AG09309 (cell line): ENCODE measurements at places on chromosomes 4 and X.
A peak's percentile ranks its signal among the peaks of the same experiment; 100 is the strongest.

DNA sequence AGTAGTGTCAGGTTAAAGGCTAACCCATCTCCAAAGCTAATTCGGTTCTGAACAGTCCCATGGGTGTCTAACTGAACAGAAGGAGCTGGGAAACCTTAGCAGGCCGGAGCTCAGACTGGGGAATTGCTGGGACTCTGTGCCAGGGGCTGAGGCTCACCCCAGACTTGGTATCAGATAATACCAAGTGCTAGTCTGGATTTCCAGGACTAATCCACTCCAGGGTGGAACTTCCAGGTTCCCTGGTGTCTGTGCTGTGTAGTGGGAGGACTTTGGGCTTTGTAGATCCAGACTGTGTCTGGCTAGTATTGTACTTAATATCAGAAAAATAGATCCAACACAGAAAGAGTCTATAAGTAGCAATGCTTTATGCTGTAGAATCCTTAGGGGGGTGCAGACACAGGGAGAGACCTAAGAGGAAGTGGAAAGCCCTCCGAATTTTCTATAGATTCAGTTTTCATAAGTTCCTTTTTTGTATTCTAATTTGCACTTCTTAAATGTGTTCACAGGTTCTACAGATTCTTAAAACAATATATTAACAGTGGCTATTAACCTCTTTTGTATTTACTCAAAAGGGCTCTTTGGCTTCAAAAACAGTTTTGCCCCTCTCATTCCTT, 4.1 kb downstream of the ZNF827 start:
- no peak for DNase-seq

GRCh38 chr4:161314371-161314770, 849.4 kb downstream of the FSTL5 start:
- no peak for DNase-seq

DNA sequence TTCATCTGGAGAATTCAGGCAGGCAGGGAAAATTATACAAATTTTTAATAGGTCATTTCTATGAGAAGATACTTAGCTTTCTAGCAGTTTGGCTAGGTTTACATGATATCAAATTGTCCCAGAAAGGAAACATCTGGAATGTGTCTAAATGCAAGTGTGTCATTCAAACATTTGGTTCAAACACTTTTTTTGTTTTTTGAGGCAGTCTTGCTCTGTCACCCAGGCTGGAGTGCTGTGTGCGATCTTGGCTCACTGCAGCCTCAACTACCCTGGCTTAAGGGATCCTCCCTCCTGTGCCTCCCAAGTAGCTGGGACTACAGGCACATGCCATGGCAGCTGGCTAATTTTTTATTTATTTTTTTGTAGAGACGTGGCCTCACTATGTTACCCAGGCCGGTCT, 31.6 kb downstream of the SPARCL1 start:
- DNase-seq = no peak

DNA sequence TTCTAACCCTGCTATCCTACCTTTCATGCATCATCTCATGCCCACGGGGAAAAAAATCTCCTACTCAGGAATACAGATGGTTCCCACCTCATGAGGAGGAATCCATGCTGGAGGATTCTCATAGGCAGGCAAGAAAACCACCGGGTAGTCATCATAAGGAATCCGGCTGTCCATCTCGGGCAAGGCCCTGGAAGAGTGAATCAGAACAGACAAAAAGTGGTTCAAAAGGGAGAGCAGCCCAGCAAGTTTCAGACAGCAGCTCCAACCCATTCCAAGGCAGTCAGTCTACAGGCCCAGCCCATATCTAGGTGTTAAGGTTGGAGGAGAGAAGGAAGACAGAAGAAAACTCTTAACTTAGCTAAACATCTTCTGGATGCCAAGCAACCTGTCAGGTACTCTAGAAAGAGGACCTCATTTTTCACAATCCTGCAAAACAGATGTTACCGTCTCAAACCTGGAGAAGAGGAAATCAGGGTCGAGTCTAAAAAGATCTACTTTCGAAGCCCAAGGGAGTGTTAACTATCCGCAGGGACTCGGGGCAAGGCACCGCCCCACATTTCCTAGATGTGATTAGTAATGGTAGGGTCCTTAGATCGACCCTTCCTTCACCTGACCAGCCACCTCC, 447 bp downstream of the PDZD11 start:
- DNase-seq = no peak

DNA sequence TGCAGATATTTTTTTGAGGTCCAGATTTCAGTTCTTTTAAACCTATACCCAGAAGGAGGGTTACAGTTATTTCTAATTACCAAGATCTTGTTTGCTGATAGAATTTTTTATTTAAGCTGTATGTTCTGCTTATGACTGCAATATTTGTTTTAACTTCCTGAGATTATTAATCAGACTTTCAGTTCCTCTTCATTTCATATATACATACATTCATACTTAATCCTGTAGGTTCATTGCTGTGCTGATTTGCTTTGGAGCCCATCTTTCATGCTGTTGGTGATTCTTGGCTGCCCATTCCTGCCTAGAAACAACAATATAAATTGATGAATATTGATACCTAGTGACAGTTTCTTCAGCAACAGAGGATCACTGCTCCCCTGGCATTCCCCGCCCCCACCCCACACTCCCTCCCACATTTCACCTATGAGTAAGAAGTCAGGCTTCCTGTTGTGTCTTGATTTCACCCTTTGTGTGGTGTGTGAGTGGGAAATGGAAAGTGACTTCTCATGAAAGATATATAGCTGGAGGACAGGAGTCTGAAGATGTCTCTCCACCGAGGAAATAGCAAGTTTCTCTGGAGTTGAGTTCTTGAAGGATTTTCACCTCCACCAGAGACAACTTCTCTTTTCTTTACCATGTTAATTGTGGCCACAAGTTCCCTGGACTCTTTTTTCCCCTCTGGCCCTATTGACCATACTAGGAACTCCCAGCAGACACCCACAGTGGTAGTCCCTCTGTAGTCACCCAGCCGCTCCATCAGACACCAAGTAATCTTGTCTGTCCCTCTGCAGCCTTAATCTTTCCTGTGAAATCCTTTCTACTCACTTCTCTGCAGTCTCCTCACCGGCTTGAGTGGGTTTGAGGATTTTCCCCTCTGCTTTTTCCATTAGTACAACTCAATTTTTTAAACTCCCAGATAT, 118.4 kb downstream of the ASB9 start:
- DNase-seq = no peak

DNA sequence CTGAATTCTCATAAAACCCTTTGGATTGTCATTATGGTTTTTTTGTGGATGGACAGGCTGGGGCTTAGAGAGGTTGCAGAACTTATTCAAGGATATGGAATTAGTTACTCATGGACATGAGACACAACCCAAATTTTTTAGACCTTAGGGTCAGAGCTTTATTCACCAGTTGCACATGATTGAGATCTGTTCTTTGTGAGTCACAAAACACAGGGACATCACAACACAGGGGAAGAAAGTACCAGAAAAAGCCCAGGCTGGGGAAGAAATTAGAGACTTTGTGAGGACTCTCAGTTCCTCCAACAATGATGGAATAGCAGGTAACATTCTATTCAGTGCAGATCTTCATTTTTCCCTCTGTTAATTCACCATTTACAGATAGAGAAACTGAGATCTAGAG, 602.4 kb upstream of the CPEB2 start:
- no peak for DNase-seq

GRCh38 chrX:45778616-45779015, 577.9 kb upstream of the DIPK2B start:
- DNase-seq = no peak

DNA sequence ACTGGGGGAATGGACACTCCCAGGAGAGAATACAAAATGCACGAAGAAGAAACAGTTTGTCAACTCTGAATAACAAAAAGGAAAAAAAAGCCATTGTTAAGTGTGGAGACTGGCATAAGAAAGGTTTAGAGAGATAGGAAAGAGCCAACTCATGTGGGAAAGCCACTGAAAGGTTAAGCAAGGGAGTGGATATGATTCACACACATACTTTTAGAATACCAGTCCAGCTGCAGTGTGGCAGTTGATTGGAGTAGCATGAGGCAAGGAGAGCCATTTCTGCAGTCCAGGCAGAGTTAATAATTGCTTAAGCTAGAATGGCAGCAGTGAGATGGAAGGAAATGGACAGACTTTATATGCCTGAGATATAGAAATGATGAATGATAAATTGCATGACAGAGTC, 36.9 kb upstream of the ADAD1 start:
- DNase-seq = peak; percentile 77

DNA sequence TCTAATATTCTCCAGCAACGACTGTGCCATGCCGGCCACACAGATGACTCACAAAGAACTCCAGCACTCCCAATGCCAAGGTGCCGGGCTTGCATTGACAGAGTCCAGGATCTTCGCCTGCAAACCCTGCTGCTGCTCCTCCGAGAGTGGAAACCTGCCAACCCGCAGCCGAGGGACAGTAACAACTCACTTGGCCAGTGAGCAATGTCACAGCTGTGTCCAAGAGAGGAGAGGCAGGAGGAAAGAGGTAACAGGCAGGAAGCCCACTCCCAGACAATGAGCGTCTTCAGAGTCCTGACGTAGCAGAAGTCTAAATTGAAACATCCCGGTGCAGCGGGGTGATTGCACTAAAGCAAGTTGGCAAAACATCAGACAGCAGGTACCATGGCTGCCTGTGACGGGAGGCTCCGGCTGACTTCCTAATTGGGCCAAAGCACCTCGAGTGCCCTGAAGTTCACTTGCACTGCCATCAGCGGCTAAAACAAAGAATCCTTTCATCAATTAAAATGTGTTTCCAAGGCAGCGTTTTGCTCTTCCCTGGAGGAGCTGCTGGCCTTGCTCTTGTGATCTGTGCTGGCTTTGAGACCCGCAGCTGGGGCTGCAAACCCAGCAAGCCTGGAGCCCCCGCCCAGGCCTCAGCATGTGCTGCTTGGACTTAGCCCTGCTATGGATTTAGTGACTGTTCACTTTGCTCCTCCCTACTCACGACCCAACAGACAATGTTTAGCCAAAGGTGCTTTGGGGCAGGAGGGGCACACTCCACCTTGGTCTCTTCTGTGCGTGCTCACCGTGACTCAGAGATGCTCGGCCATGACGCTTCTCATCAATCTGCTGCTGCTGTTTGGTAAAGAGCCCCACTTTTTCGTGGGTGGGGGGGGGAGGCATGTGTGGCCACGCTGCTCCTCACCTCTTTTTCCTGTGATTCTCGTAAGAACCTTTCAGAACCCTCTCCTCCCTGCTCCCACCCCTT, 36.5 kb downstream of the DCTD start:
- no peak for DNase-seq

GRCh38 chr4:91914176-91914804, 389.5 kb upstream of the GRID2 start:
- no peak for DNase-seq

GRCh38 chr4:116229420-116229819, 856.0 kb downstream of the TRAM1L1 start:
- no peak for DNase-seq

DNA sequence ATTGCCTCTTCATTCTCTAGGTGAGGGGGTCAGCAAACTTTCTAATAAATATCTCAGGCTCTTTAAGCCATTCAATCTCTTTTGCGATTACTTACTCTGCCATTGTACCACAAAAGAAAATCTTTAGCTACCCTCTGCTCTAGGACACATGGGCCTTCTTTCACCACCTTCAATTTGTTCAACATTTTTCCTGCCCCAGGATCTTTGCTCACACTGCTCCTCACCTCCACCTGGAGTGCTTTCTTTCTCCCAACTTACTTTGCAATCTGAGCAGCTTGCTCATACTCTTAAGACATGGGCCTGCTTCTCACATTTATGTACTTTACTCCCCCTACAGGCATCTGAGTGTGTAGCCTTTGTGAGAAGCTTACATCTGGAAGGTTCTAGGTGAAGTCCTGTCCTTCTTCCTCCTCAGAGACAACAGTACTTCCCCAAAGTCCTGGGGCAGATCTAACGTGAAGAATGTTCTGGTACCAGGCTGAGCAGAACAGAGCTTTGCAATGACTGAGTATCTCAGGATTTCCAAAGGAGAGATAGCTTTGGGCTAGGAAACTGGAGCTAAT, 55.0 kb upstream of the PRDM5 start:
- DNase-seq = peak; percentile 52

GRCh38 chr4:3291969-3292570, 751 bp upstream of the RGS12 start:
- DNase-seq = no peak

DNA sequence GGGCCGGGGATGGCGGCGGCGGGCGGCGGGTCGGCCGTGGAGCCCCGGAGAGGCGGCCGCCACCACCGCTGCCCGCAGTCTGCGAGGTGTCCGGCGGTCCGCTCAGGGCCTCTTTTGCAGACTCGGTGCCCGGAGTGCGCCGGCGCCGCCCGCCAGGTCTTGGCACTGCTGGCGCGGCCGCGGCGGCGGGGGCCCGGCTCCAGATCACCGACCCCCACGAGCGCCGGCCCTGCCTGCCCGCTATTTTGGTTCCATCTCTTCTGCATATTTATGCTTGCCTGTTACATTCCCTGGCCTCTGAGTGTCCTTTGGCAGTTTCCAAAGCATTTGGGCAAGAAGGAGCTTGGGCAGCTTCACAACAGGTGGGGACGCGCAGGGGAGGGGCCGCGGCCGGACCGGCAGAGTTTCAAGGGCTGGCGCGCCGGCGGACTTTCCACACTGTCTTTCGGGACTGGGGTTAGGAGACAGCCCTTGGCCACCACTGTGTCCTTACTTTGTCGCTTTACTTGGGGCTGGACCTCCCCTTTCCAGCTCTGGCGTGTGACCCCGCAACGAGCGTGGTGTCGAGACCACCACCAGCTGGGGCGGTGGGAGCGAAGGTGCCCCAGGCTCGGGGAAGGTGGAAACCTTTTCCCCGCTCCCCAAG, 668 bp upstream of the TAPT1 start:
- no peak for DNase-seq

DNA sequence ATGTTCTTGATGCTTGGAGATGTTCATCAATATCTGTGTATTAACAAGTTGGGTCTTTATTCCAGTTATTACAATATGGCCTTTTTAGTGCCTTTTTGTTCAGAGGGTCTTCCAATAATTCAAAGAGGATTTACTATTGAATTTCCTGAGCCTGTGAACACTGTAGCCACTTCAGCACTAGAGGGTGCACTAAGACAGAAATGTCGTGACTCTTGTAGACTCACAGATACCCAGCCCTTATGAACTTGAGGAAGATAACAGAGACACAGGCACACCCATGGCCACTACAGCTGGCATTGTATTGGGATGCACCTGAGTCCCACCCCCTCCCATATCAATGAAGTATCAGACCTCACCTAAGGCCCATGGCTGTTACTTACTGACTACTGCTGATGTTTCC, 54.4 kb upstream of the ACTRT1 start:
- no peak for DNase-seq

DNA sequence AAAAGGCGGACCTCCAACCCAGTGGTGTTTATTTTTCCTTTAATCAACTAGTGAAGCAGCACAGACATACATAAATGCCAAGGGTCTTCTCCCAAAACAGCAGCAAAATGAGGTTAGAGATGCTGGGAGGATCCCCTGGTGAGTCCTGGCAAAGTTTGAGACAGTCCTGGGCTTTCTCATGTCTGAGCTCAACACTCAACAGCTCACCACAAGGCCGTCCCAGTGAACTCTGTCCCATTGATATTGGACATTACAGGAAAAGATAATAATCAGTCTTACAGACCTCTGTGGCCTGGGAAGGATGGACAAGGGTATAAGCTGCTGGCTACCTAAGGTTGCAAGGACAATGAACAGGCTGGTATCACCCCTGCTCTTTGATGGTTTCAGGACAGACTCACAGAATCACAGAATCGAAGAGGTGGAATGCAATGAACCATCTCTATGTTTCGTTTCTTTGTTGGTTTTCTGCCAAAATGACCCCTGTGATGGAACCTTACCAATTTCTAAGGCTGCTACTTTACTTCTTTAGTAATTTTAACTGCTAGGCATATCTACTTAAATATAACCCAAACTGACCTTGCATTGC, 551.8 kb downstream of the RAB28 start:
- DNase-seq = no peak
